Activated CD4-positive, alpha-beta memory T cell treated with anti-CD3 and anti-CD28 coated beads, Interleukin-2, amount 10 ng/mL, durations not matched to agents 7 days and 5 days (primary cell): ENCODE measurements at places on chromosomes 16 and 17. TPM values are rescaled to one million over a fixed set of nuclear protein-coding genes. Genes with fewer than 3 reads are reported as not detected.

PERCC1 gene
- not detected for total RNA-seq

ITGB4 gene
- total RNA-seq, result 0.43 TPM

WIPF2 gene
- 26.0 TPM for total RNA-seq

C17orf100 gene
- total RNA-seq, result 1.1 TPM

TNS4 gene
- 9.5 TPM for total RNA-seq

SIRT7 gene
- 58.4 TPM for total RNA-seq

GP2 gene
- total RNA-seq, result not detected

KRT25 gene
- total RNA-seq, result not detected

KRT17 gene
- total RNA-seq, result not detected
